ENCODE measurements at places on chromosomes 7 and 10. TPM values are rescaled to one million over a fixed set of nuclear protein-coding genes. Genes with fewer than 3 reads are reported as not detected.

The GDF2 gene
- 20.5 TPM for polyA plus RNA-seq

The MKI67 gene
- polyA plus RNA-seq, result 1.6 TPM

The TRPV6 gene
- polyA plus RNA-seq, result 0.32 TPM

The SLC26A3 gene
- polyA plus RNA-seq, result 0.49 TPM

- no peak for DNase-seq
These were observed 8.0 kb downstream of the DLX5 start for GRCh38 chr7:97016381-97017191.

DNA sequence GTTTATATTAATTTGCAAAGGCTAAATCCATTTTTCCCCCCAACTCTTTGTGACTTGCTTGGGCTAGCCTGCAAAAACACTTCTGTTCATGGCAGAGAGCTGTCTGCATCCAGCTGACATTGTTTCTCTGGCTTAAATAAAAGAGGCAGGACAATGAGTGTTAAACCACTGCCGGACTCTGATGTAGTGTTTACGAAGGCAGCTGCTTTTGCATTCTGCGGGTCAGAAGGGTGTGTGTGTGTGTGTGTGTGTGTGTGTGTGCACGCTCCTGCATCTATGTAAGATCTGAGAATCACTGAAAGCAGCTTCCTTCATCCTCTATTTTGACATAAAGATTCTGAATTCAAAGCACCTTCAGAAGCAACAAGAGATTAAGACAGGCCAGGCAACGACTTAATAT, 28.3 kb downstream of the NRP1 start:
- DNase-seq, result no peak

- DNase-seq, result no peak
These were observed 199.3 kb downstream of the PLXNA4 start for GRCh38 chr7:132377015-132377414.

DNA sequence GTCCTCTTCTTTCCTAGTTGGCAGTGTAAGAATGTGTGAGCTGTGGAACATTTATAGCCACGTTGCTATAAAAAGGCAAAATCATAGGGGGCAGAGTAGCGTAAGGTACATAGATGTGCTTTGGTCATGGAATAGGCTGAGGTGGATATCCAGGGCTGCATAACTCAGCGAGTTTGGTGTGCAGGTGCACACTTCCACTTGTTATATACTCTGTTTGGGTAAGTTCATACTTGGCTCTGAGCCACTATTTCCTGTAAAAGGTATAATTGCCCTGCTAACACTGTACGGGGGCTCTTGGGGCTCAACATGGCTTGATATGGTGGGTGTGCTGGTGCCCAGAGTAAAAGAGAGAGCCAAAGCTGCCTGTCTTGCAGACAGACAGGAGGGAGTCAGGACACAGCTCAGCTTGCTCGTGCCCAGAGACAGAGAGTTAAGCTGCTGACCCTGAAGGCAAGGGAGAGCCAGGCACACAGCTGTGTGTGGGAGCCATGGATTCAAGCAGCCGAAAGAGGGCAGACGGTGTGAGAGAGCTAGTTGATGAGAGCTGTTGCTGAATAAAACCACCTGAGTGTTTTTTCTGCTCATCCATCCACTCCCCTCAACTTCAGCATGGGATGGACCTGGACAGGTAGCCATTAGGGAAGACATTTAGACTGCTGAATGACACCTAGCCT, 126.7 kb downstream of the DKK1 start:
- no peak for DNase-seq

- no peak for DNase-seq
These were observed 225.0 kb downstream of the CELF2 start for GRCh38 chr10:11242443-11243387.

DNA sequence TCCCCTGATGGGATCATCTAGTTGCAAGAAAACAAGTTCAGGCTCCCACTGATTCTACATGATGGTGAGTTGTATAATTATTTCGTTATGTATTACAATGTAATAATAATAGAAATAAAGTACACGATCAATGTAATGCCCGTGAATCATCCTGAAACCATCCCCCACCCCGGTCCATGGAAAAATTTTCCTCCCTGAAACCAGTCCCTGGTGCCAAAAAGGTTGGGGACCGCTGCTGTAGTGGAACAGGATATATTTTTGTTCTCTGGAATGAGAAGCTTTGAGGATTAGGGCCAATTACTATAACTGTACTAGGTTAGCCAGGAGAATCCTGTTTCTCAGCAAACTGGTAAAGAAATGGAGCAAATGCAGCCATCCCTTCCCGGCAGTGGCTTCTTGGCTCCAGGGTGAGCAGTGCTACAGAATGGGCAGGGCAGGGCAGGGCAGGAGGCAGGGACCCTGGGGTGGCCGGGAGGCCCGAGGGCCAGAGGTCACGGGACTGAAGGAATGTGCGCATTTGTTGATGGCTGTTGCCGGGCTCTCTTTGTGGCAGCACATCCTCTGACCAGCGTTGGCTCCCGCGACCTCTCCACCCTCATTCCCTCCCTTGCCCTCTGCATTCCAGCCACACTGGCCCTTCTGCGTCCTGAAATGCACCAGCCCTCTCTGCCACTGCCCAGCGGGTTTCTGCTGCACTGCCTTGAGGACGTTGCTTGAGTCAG, 162.3 kb upstream of the NPS start:
- no peak for DNase-seq

DNA sequence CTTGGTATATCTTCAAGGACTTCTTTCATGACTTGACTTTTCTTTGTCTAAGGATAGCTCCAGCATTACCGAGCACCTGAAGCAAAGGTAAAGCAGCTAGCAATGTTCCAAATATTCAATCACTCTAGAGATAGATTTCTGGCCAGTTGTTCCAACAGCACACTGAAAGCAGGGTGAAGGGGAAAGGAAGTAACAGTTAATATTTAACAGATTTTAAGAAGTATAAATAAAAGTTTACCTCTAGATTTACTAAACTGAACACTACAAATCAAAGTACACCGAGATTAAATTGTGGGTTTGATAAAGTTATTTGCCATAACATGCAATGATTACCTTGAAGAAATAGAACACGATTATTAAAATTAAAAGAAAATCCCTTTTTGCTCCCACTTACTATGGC, 70.9 kb upstream of the GRID1 start:
- DNase-seq, result no peak

DNA sequence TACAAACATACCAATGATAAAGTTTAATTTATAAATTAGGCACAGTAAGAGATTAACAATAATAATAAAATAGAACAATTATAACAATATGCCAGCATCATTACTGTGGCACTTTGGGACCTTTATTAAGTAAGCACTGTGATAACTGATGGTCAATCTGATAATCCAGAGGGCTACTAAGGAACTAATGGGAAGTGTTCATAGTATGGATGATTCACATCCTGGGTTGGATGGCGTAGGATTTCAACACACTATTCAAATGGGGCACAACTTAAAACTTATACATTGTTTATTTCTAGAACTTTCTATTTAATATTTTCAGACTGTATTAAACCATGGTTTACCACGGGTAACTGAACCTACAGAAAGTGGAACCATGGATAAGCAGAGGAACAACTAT, 90.8 kb downstream of the KIF20B start:
- DNase-seq, result no peak

DNA sequence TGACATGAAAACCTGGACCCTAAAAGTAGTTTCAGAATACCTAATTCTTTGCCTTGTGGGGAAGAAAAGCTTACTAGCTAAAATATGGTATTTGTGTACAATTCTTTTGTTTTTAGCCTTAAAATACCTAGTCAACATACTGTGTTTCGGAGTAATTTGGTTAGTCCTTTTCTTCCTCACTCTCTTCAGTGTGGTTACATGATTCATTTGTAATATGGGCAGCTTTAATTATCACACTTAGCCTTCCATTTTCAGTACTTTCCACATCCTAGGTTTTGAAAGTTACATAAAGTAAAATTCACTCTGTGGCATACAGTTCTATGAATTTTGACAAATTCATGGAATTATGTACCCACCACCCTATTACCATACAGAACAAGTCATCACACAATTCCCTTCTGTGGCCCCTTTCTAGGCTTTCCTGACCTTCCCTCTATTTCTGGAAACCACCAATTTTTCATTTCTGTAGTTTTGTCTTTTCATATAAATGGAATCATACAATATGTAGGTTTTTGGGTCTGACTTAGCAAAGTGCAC, 96.2 kb downstream of the EMX2 start:
- no peak for DNase-seq

DNA sequence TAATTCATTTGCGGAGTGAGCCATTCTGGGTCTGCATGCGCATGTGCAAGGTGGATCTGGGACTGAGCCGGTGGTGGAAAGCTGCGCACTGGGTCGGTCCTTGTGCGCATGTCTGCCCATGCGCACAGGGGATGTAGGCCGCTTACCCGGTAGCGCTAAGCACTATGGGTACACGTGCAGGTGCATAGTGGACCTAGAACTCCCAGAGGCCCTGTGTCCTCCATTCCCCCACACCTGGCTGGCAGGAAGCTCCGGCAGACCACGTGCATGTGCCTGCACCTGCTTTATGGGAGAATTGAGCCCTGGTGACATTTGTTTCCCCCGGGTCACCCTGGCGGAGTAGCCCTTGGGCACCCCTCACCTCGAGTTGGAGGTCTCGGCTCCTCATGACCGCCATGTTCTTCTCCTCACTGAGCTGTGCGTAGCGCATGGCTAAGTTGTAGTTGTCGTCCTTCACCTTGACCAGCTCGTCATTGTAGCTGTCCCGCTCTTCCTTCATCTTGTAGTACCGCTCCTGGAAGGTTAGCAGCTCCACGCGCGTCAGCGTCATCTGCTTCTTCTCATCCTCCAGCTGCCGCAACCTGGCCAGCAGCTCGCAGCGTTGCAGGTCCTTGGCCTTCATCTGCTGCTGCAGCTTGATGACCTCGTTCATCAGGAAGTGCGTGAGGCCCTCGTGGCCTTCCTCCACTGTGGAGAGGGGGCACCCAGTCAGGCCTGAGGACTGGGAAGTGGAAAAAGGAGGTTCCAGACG, 99.6 kb downstream of the CARD11 start:
- DNase-seq, result no peak

DNA sequence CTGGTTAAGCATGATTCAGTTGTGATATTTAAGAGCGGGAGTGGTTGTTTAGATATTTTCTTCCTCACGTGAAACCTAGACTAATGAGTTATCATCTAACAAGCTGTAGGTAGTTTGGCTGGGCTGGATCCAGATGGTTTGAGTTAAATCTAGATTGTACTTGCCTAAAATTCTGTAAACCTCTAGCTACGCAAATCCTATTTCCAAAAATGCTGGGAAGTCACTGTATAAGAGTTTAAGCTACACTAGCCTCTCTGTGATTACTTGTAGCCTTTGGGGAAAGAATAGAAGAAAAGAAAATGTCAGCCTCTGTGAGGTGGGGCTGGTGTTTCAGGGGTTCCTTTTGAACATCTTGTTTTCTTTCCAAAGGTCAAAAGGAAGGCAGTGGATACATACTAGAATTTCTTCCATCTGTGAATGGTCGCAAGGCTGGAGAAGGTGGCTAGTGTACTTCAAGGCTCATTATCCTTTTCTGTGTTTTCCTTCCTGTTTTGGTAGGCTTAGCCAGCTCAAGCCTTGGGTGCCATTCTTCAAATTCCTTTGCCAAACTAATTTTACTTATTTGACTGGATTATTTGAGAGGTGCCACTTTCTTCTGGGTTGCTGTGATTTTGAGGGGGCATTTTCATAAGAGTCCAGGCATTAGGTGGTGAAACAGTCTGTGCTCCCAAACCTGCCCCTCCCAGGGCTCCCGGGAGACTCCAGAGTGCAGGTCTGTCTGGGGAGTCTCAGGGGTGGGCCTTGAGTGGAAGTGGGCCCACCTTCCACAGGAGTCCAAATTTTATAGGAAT, 5.2 kb upstream of the EN2 start:
- no peak for DNase-seq

GRCh38 chr7:135653340-135654080, 8.8 kb upstream of the STMP1 start:
- no peak for DNase-seq

DNA sequence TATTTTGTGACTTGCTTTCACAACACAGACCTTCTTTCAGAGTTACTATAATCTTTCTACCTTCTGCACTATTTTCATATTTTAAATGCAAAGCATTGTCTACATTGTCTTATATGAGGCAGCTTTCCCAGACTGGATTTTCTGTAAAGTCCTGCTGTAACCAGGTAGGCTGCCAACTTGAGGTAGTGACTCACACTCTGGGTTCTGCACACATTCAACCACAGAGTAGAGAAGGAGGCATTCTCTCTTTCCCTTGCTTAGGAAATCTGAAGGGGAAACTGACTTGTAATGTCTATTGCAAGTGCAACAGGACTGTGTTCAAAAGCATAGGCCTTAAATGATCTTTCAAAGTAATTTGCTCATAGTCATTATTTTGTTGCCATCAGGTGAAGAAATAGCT, 461.4 kb downstream of the GRM8 start:
- no peak for DNase-seq

DNA sequence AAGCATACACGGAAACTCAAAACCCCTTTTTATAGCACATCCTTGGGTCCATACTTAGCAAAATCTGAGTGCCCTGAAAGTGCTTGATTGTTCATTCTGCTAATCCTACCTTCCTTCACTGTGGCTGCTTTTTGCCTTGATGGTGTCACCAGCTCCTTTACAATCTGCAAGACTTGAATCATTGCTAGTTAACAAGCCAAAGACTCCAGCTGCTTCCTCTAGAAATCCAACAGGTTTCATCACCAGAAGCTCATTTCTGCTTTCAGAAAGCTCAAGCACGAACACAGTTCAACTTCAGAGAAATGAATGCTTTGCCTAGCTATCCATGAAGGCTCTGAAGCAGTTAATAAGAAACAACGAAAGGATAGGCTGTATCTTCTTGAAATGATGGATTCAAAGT, 38.0 kb downstream of the USP6NL start:
- no peak for DNase-seq

- DNase-seq, result no peak
These were observed 5.7 kb upstream of the PON2 start for GRCh38 chr7:95440394-95441038.

DNA sequence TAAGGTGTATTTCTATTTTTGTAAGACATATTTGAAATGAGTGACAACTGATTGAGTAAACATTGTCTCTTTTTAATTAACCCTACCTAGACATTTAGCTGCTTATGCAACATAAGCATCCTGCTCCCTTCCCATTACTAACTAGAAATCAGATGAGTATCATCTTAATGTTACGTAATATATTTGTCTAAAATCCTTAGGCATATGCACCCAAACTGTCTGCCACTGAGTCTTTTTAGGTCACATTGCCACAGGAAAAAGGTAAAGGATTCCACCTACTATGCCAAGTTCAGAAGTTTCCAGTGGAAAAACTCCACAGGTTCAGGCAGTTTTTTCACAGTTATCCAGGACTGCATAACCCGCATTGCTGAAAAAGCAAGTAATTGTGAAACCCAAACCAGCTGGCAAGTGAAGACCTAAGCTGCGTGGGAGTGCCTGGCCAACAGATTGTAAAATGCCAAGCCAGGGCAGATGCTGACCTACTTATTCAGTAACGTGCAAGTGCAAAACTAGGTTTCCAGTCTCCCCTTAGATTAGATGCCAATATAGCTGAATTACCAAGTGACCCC, 983.7 kb downstream of the GATA3 start:
- DNase-seq, result no peak

- DNase-seq, result peak; percentile 27
These were observed 29.2 kb downstream of the CALML5 start for GRCh38 chr10:5470062-5470751.

DNA sequence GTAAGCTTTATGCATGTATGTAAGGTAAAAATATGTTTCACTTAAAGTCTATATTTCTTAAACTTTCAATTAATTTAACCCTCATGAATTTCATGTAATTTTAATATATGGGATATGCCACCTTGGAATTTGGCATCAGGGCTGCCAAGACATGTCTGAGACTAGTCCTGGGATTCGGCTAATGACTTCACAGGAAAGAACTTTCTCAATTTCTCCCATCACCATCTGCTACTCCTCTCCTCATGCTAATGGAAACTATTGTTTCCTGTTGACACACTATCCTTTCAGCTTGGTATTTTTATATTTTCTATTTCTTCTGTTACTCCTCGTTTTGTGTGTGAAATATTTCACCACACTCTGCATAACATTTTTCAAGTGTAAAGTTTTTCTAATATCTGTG, 205.9 kb downstream of the ARL4A start:
- no peak for DNase-seq
